NCI-H460 (cell line): ENCODE measurements at places on chromosomes 3 and 15.

GRCh38 chr3:168383573-168383972 is 287.8 kb upstream of the GOLIM4 start:
- DNase-seq: no peak

DNA sequence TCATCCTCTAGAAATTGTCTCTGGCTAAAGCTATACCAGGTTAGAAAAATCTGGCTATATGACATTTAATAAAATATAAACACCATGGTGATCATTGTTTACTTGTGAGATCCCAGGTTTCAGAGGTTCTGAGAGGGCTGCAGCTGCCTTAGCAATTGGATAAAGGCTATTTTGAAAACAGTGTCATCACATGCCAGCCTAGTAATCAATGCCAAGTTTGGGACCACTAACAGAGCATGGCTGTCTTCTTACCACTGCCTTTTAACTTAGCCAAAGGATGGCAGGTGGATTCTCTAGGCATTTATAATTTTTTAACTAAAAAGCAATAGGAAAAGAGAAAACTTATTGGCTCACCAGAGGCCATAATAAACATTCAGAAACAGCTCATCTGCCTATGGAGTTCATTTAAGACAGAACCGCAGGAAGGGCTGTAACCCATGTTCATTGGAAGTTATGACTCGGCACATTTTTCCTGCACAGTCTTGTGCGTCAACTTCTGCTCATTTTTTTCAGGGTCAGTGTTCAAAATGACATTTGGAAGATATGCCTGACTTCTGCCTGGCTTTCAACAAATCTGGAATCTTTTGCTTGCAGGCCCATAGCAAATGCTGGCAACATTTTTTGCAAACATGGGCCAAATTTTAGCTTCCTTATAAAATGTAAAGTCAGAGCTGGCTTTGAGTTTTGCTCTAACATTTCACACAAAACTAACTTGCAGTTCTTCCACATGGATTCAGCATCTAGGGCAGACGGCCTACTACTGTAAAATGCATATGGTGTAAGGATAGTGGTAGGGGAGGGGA is 476.0 kb upstream of the TBL1XR1 start:
- DNase-seq: peak; percentile 26

DNA sequence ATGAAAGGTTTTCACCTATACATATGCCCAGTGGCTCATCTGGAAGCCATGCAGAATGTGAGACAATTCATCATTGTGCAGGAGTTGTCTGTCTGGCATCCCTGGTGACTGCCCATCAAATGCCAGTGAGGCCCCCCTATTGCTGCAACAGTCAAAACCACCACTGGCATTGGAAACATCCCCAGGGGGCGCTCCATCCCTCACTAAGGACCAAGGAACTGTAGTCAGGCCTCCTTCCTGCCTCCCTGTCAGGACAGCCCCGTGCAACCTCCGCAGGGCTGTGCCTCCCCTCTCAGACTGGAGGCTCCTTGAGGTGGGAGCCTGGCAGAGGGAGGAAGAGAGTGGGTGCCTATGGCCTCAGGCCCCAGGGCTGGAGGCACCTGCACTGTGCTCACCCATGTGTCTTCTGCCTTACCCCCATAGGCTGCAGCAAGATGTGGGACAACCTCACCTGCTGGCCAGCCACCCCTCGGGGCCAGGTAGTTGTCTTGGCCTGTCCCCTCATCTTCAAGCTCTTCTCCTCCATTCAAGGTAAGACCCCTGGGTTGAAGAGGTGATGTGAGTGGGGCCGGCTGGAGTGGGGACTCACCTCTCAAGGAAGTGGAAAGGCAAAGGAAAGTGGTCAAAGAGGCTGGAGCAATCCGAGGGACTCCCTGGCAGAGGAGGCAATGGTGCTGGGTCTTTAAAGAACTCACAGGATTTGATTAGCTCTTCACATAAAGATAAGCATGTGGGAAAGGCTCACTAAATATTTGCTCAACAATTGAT is 16.5 kb downstream of the VIPR1 start:
- DNase-seq: no peak

DNA sequence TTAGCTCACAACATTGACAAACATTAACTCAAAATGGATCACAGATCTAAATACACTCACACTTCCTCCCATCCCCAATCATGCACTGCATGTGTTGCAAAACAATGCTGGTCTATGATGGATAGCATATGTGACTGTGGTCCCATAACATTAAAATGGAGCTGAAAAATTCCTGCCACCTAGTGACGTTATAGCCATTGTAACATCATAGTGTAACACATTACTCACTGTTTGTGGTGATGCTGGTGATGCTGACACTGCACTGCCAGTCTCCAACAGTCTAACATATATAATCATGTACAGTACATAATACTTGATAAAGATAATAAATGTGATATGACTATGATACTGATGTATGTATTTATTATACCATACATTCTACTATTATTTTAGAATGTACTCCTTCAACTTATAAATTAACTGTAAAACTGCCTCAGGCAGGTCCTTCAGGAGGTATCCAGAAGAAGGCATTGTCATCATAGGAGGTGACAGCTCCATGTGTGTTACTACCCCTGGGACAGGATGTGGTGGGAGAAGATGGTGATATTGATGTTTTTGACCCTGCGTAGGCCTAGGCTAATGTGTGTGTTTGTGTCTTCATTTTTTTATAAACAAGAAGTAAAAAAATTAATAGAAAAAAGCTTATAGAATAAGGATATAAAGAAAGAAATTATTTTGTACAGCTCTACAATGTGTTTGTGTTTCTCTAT is 41.3 kb downstream of the TXNRD3 start:
- peak; percentile 12 for DNase-seq

DNA sequence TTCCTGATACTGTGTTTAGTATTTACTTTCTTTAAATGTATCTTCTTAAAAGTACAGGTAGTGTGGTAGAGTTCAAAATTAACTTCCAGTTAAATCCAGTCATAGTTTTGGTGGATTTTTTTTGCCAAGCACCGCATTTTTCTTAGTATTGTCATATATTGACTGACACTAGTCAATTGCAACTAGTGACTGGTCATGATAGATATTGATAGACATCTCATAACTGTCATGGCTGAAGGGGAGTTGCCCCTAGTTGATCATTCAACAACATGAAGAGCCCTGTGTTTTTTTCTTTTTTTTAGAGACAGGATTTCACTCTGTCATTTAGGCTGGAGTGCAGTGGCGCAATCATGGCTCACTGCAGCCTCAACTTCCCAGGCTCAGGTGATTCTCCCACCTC is 22.1 kb downstream of the RAB8B start:
- DNase-seq: no peak

- DNase-seq: no peak
Measured at GRCh38 chr15:45435124-45435903, 57.0 kb upstream of the GATM start.

- no peak for DNase-seq
Measured at GRCh38 chr3:148329481-148330235, 368.0 kb upstream of the AGTR1 start.

DNA sequence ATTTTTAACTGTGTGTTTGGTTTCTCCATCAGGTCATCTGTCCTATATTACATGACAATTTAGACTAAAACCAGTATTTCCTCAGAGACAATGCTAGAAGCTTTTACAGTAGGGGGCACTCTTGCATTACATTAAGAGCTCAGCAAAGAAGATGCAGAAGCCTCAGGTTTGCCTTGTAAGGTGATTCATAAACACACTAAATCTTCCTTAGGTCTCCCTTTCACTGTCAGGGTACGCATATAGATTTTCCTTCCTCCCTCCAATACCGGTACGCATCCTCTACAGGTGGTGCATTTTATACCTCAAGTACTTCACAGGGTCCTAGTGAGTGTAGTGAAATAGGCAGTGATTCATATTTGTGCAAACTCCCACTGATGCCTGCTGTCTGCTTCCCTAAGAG is 46.5 kb downstream of the CD86 start:
- peak; percentile 34 for DNase-seq

DNA sequence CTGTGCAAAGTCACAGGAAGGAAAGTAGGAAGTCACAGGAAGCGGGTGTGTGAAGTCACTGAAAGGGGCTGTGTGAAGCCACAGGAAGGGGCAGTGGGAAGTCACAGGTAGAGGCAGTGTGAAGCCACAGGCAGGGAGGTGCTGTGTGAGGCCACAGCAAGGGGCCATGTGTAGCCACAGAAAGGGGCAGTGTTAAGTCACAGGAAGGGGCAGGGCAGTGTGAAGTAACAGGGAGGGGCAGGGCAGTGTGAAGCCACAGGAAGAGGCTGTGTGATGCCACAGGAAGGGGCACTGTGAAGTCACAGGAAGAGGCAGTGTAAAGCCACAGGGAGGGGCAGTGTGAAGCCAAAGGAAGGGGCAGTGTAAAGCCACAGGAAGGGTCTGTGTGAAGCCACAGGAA is 36.5 kb downstream of the GASK1A start:
- no peak for DNase-seq

- DNase-seq: no peak
Measured at GRCh38 chr3:140499114-140499757, 178.6 kb upstream of the TRIM42 start.

- DNase-seq: no peak
Measured at GRCh38 chr15:79179108-79179561, 88.6 kb upstream of the RASGRF1 start.

DNA sequence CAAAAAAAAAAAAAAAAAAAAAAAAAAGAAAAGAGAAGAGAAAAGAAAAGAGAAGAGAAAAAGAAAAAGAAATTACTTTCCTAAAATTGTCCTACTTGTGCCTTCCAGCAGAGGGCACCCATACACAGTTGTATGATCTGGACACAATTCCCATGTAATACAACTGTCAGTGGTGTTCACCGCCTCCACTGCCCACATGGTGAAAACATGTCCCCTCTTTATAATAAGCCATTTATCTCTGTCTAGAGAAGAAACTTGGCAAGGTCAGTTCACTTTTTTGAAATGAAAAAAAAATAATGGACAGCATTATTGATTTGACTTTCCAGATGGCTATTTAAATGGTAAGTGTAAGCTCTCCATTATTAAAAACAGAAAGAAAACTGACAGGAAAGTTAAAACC is 459.4 kb downstream of the GBE1 start:
- DNase-seq: peak; percentile 30

- DNase-seq: no peak
Measured at GRCh38 chr3:62329971-62330370, 43.4 kb downstream of the FEZF2 start.

DNA sequence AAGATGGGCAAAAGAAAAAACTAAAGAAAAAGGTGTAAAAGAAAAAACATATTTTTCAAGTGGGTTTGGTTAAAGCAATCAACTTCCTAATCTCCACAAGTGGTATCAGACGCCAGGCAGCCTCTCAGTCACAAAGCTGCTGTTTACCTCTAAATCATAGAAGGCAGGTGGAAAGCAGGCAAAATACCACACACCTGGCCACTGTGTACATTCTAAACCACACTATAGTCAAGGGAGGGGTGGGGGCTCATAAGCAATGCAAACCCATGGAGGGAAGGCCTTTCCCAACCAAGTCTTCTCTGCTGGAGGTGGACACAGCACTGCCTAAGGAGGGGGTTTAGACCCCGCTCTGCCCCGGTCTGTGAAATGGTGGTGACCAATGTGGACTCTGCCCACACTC is 50.4 kb downstream of the MCF2L2 start:
- no peak for DNase-seq

DNA sequence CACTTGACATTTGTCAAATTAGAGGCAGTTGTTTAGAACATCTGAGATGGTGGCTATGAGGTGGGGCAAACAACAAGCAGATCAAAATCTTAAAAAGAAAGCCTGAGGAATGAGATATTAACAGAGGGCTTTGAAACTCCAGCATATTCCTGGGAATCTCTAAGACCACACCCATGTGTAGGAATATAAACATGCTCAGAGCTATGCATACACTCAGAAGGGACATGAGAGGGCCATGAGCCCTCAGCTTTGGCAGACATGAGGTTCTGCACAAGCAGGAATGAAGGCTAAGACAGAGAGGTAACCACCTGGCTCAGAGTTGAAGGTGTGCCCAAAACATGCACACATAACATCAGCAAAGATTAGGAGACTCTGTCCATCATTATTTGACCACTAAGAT is 37.9 kb downstream of the ATP10A start:
- no peak for DNase-seq

GRCh38 chr3:189936201-189936945 is 184.3 kb downstream of the P3H2 start:
- DNase-seq: peak; percentile 48

- DNase-seq: no peak
Measured at GRCh38 chr15:71136793-71137518, 21.7 kb downstream of the THSD4 start.

DNA sequence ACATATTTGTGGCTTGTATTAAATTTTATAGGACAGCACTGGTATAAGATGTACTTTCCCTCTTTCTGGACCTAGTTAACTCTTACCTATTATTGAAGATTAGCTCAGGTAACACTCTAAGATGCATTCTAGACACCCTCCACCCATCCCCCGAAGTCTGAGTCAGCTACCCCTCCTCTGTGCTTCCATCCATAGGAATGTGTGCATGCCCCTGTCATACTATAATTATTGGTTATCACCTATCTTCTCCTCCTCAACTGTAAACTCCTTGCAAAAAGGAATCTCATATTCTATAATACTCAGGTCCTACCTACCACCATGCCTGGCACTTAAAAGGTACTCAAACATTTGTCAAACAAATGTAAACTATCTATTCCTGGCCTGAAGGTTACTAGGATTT is 3.0 kb downstream of the PEAK1 start:
- no peak for DNase-seq

- no peak for DNase-seq
Measured at GRCh38 chr15:57495554-57496165, 96.0 kb upstream of the MYZAP start.

DNA sequence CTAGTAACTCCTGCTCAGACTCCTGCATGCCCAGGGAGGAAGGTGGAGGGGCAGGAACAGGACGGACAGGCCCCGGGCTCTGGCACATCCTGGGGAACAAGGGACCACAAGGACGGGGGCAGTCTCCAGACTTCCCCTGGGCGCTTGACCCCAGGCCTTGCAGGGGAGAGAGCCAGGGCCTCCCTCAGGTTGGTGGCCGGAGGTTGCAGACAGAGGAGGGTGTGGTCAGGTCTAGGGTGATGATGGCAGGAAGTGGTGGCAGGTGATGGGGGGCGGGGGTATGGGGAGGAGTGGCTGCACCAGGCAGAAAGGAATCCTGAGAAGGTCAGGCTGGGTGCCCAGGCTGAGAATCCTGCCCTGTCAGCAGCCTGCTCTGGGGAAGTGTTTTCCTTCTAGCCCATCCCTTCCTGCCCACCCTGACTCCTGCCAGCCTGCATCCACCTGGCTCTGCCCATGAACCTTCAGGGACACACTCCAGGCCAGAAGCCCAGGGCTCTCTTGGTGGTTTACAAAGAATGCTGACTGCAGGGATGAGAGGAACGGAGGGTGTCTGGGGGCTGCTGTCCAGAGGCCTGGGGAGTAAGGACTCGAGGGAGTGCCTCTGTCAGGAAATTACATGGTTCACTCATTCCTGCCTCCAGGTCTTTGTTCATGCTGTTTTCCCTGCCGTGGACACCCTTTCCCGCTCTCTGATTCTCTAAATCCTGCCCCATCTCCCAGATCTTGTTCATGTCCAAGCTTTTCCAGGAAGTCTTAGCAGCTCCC is 15.8 kb downstream of the LOXL1 start:
- no peak for DNase-seq

GRCh38 chr3:194140520-194141414 is 4.8 kb downstream of the HES1 start:
- no peak for DNase-seq

- no peak for DNase-seq
Measured at GRCh38 chr3:100144255-100144866, 30.1 kb upstream of the FILIP1L start.

GRCh38 chr15:52013151-52013791 is 5.7 kb upstream of the MAPK6 start:
- DNase-seq: no peak
